Epithelial cell of proximal tubule (primary cell): ENCODE measurements at places on chromosomes 11 and 22.

DNA sequence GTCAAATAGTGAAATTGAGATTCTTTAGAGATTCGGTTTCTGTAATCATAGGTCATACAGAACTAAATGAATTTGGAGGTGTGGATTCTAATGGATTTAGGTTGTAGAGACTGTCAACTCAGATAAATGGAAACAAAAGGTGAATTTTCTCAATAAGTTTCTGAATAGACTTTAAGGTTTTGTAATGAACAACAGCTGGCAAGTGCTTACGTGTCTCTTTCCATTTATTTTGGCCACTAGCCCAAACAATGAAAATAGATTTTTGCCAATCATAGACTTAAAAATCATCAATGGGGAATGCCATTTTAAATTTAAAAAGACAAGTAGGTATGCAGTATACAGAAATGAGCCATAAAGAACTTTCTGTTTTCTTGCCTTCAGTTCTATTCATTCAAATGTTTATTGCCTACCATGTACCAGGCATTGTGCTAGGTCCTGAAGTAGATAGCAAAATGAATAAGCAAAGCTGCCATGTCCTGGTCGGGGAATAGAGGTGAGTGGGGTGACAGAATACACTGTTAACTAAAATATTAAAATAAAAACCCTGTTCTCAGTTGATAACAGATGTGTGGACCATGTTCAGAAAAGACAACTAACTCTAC is 16.9 kb upstream of the TMEM135 start:
- no peak for DNase-seq

- no peak for DNase-seq
Measured at GRCh38 chr11:122701143-122701542, 45.6 kb downstream of the UBASH3B start.

DNA sequence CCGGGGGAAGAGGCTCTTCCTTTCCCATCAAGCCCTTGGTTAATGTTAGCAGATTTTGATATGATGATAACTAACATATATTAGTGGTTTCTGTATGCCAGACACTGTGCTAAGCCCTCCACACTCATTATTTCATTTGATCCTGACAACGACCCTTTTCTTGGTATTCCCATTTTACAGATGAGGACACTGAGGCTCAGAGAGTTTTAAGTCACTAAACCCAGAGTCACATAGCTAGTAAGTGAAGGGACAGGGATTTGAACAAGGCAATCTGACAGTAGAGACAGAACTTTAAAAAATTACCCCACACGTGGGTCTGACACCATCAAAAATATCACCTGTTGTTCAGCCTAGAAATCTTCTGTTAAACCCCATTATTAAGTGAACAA is 22.4 kb downstream of the POU2AF1 start:
- no peak for DNase-seq

DNA sequence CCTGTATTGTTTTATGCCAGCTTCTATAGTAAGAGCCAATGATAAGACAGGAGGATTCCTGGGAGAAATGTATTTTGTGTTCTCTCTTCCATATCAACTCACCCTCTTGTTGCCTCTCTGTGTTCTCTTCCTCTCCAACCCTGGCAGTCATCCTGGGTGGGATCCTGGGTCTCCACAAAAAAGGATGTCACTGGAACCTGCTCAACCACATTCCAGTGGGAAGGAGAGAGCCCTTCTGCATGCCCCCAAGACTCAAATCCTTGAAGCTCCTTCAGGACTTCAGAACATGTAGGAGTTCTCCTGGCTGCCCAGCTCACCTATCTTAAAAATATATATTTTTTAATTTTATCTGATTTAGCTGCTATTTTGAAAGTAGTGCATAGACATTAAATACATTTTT is 26.1 kb downstream of the APOL6 start:
- no peak for DNase-seq

GRCh38 chr11:76838678-76839068 is 22.0 kb upstream of the ACER3 start:
- DNase-seq = no peak

DNA sequence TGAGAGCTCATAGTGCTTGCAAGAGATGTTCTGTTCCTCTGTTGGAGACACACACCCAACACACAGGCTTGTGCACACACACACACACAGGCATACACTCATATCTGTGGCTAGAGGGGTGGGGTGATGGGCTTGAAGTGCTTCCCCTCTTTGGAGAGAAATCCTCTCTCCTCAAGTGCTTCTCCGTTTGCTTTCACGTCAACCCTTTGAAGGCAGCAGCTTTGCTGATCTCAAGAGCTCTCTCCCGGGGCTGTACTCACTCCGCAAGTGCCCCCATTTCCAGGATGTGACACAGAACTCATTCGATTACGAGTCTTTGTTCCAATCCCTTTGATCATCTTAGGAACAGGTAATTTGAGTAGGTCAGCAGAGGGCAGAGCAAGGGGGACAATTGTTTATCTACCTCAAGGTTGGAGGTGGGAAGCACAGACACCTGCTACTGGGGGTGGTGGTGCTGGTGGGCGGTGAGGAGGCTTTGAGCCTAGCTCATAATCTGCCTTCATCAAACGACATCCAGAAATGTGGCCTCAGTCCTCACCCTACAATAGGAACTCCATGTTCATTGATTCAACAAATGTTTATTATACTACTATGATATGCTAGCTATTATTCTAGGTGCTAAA is 529.8 kb upstream of the CADM1 start:
- DNase-seq = no peak

GRCh38 chr11:95964281-95964680 is 40.4 kb upstream of the MTMR2 start:
- no peak for DNase-seq

GRCh38 chr11:17608821-17609220 is 61.8 kb downstream of the OTOG start:
- no peak for DNase-seq

DNA sequence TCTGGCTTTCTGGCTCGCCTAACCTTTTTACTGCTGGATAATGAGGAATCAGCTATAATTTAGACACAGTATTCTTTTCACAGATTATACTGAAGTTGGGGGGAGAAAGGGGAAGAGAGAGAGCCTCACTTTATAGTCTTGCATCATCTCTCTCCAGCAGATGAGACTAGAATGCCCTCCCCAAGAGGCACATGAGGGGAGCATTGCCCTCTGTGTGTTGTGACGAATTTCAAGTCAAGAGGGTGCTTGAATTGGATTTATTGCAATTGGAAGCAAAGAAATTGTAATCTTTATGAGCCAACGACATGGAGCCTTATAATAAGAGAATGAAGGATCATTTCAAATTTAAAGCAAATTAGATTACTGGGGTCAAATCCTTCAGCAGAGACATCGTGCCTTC is 17.6 kb upstream of the CADM1 start:
- no peak for DNase-seq

DNA sequence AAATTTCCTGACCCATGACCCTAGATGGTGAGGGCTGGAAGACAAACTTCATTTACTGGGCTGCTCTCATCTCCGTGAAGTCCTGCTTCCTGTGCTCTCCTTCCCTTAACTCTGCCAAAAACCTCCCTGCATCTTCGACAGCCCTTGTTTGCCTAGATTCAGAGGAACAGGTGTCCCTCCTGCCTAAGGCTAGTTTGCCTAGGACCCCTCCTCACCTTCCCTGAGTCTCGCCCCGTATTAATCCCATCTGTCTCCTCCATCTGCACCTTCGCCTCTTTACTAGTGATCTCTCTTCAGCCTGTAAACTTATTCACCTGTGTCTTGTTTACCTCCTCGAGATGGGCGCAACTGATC is 33.1 kb downstream of the EIF3F start:
- DNase-seq = no peak

GRCh38 chr11:45432100-45432499 is 146.0 kb upstream of the SYT13 start:
- DNase-seq = no peak

DNA sequence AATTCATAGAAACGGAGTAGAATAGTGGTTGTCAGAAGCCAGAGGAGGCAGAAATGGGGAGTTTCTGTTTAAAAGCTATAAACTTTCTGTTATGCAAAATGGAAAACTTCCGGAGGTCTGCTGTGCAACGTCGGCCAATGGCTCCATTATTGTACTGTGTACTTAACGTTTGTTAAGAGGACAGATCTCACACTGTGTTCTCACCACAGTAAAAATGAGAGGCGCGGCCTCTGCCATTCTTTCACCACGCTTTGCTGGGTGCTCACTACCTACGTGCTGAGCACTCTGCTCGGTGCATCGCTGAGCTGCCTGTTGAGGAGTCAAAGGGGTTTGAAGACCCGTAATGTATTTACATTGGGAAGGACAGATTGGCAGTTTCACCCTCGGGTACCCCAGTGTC is 218.8 kb upstream of the B3GAT1 start:
- no peak for DNase-seq

GRCh38 chr11:64865286-64866172 is 12.9 kb downstream of the EHD1 start:
- no peak for DNase-seq

DNA sequence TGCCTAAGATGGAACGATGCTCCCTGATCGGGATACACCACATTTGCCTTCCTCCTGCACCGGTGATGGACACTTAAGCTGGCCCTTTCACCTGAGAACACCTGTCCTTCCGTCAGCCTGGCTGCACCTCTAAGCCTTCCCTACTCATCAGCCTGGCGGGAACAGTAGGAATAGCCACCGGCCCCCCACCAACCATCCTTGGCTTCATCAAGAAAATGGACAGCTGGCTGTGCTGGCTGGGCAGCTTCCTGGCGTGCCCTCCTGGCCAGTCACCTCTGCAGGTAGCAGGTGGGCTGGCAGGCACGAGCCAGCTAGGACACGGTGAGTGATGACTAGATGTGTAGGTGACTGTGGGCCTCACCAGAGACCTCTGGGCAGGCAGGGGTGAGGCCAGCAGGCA is 142.8 kb downstream of the CTTN start:
- DNase-seq = no peak

- DNase-seq = no peak
Measured at GRCh38 chr11:80655834-80656233, 1215.0 kb upstream of the TENM4 start.

DNA sequence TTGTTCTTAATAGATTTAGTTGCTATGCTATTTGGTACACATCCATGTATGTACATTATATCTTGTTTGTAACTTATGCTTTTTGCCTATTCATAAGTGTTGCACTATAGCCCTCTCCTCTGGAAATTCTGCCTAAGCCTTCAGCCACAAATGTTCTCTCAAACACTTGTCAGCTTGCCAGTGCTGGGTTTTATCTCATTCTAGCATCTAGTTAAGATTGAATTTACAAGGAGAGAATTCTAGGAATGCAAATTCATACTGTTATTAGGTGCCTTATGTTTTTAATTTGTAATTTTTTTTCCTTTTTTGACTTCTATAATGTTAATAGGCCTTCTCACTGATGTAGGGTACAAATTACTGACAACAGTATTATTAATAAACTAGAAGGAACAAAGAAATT is 14.6 kb upstream of the CTSC start:
- no peak for DNase-seq

GRCh38 chr11:64249038-64249437 is 2.3 kb upstream of the PLCB3 start:
- DNase-seq = no peak

DNA sequence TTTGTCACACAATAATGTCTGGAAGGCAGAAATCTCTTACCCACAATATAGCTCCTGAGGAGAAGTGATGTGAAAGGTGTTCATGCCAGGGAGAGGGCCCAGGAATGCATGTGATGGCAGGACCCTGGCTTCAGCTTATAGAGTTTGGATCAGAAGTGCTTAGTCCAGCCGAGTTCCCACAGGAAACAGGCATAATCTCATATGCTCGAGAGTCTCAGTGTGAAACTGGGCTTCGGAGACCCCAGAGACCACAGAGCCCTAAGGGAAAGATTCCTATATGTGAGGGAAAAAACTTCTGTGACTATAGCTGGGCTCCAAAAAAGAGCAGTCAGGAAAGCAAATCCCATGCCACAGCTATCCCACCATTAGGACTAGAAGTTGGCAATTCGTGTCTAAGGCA is at the start of gene OR52N5:
OR52N5 (minus strand) TSS at position 101 of the 400 bp plus-strand sequence. CDS start 4,721 bp downstream, outside the sequence.
- DNase-seq = no peak

DNA sequence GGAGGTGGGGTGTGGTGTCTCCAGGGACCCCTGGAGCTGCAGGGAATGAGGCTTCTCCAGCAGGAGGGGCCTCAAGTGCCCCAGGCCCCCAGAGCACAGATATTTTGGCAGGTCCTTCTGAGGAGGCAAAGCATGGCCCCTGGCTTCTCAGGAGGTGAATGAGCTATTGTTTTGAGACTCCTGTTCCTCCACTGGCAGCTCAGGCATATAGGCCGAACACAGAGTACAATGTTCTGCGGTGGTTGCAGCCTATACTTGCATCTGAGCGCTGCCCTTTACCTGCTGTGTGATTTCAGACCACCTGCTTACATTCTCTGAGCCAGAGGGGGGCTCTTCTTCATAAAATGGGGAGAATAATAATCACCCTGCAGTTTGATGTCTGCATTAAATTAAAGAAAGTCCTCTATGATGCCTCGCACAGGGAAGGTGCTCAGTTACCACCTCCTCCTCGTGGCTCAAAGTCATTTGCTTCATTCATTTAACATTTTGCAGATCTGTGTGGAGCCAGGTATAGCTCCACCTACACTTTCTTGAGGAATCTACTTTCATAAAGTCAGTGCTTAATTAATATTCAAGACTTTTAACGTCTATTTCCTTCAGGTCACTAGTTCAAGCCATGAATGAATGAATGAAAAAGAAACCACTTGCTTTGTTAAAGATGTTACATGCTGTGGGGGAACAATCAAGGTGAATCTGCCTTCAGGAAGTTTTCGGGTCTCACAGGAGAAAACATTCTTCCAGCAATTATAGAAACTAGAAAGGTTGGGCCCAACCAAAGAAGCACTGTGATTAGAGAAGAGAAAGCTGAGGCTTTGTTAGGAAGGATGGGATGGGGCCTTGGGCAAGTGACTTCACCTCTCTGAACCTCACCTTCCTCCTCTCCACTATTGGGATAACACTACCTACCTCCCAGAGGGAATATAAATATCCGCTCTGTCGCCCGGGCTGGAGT is 68.4 kb downstream of the ADAMTS15 start:
- no peak for DNase-seq

GRCh38 chr11:17263769-17264168 is 12.8 kb upstream of the NUCB2 start:
- DNase-seq = no peak

DNA sequence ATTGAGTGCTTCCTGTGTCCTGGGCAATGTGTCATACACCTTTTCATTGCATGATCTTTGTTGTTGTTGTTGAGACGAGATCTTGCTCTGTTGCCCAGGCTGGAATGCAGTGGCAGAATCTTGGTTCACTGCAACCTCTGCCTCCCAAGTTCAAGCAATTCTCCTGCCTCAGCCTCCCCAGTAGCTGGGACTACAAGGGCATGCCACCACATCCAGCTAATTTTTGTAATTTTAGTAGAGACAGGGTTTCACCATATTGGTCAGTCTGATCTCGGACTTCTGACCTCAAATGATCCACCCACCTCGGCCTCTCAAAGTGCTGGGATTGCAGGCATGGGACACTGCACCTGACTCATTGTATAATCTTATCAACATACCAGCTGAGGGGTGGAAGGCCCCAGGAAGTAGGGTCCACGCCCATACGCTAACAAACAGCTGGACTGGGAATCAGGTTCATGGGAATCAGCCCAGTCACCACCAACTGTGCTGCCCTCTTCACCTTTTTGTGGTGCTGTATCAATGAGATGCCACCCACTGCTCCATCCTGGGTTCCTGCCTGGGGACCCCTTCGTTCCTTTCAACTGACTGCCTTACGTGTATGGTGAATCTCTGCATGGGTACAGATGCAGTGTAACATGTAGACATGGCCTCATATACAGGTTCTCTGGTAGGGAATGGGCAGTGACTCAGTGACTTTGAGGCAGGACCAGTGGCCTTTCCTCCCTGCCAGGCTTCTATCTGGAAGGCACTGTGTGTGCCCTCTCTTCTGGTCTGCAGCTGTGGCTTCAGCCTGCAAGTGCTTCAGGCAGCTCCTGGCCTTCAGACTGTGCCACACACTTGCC is 32.5 kb upstream of the YWHAH start:
- DNase-seq = no peak

- DNase-seq = peak; percentile 26
Measured at GRCh38 chr11:65069217-65069616, 10.9 kb upstream of the NAALADL1 start.
